ENCODE measurements at places on chromosomes 16 and 17.

GRCh38 chr17:1912146-1912545, 82.3 kb downstream of the RPA1 start:
- DNase-seq = no peak

- DNase-seq = no peak
Observed at GRCh38 chr17:6460531-6461161, 16.4 kb downstream of the PIMREG start.

DNA sequence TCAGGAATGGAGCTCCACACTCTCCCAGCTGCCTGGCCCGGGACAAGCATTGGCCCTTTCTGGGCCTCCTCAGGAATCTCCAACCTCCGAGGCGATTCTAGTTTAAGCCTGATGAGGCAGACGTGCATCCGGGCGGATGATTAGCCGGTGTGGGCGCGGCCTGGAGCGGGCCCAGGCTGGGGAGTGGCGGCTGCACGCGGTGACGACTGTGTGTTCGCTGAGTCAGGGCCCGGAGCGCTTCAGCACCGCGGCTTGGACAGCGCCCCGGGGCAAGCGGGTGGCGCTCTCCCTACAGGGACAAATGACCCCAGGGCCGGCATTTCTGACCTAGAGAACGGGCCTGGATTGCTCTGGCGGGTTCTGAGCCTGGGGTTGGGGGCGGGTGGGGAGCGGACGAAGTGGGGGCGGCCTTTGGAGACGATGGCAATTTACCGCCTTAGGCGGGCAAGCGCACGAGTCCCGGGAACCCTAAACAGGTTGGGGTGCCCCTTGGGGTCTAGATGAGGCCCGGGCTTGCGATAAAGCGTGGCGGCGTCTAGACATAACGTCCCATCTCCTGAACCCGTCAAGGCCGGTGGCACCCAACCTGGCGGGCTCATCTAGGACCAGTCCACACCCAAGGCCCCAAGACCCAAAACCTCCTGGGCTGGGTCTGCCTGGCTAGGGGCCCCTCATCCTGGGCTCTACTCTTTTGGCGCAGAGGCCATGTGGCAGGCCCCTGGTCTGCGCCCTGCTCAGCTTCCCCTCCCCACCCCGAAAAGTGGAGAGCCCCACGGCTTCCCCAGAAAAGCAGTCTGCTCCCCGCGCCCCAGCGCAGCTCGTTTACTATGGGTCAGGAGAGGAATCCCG, 22.3 kb upstream of the ZNHIT3 start:
- peak; percentile 76 for DNase-seq

- DNase-seq = no peak
Observed at GRCh38 chr17:42522263-42522790, 13.7 kb upstream of the NAGLU start.

DNA sequence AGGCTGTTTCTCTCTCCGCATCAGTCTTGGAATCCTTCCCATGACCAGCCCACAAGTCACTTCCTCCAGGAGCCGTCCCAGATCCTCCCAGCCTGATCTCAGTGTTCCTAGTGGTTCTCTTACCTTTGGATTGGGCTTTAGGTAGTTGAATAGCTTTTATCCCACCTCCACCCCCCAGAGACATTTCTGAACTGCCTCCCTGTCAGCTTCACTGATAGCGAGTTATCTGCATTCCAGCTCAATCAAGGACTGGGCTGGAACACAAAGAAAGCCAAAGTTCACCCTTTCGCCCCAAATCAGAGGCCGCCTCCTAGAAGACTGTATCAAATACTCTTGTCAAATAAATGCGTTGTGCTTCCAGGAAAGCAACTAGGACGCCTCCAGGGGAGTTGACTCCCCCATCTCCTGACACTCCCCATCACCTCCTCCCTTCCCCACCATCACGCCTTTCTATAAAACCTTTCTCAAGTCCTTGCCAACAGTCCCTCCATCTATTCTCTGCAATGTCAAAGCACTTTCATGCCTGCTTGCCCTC, 72.7 kb downstream of the TMEM132E start:
- DNase-seq = no peak

DNA sequence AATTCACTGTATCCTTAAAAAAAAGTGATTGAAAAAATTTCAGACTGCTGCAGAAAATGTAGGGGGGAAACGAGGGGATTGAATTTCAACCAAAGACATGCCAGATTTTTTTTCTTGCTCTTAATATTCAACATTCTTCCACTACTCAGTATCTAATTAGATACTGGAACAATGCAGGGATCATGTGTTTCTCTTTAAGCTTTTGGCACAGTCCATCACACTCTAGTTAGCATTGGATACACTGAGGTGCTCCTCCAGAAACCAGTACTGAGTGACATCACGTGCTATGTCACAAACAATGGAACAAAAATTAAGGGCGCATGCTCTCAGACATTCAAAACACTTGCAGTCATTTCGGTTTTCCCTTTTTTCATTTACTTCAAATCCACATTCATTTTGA, 298.6 kb upstream of the PSMD7 start:
- no peak for DNase-seq

GRCh38 chr17:73137376-73137775, 27.4 kb upstream of the SSTR2 start:
- DNase-seq = no peak

- DNase-seq = no peak
Observed at GRCh38 chr16:69363281-69363717, 11.7 kb upstream of the TMED6 start.

DNA sequence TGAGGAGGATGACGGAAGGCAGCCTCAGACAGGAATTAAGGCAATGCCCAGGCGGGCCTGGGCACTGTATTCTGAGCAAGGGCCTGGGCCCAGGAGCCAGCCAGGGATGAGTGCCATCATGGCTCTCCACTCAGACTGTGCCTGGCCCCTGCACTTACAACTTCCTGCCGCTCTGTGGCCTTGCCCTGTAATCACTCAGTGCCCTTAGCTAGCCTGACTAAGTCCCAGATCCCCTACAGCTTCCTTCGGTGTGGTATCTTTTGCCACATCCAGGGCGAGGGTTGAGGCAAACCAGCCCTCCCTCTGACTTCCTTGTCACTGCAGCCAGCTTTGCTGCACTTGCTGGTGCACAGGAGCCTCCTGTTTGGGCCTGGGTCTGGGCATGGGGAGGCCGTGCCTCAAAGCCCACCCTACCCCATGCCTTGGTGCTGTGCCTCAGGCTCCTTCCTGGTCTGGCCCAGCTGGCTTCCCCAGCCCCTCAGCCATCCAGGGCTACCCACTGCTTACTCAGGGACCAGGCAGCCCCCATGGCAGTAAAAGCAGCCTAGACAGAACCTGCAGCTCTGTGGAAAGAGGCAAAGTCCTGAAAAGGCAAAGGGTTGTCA, 9.3 kb downstream of the SLC46A1 start:
- DNase-seq = peak; percentile 49

GRCh38 chr17:19533036-19533717, 477 bp upstream of the SLC47A1 start:
- DNase-seq = no peak

DNA sequence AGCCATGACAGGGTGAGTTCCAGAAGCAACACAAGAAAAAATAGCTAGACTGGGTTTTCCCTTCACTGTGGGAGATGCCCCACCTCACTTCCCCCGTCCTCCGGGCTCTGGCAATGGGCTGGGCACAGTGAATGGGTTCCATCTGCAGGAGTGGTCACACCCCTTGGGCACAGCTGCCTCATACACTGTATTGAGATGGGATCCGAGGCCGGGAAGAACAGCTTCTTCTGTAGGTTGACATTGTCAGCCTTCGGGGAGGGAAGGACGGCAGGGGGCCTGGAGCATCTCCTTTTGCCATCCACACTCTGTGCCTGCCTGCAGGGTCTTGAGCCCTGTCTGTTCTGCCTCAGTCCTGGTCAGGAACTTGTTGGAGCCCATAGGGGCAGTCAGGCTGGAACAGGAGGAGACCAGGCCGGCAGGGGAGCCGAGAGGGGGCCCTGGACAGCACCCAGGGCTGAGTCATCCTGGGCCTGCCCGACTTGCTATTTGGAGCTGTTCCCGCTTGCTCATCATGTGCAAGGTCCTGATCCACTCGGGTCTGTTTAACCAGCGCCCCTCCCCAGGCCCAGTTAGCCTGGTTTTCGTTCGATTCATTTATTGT, 286.7 kb downstream of the SEC14L1 start:
- no peak for DNase-seq

GRCh38 chr17:44920565-44920940, 5.3 kb upstream of the GFAP start:
- DNase-seq = no peak

DNA sequence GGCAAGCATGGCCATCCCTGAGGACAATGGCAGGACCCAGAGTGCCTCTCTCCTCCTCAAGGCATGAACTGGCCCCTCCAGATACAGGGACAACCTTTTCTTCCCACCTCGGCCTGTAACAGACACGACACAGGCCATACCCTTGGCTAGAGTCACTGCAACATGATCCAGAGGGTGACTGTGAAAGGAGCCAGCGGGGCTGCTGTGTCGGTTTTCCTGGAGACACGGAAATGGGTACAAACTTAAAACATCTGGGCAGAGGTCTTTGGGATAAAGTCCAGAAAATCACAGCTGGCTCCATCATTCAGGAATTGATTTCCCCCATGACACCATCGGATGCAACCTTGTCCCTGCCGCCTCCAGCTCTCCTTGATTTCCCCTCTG, 5.3 kb downstream of the CEP295NL start:
- DNase-seq = no peak

DNA sequence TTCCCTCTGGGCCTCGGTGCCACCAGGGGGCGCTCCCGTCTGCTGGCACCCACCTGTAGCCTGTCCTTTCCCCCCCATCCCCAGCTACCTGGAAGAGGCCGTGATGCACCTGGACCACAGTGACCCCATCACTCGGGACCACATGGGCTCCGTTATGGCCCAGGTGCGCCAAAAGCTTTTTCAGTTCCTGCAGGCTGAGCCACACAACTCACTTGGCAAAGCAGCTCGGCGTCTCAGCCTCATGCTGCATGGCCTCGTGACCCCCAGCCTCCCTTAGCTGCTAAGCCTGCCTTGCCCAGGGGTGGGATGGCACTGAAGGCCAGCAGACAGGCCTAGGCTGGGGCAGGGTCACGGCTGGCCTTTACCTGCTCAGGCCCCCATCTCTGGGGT, 818 bp upstream of the NRN1L start:
- peak; percentile 73 for DNase-seq

- DNase-seq = peak; percentile 86
Observed at GRCh38 chr17:83199500-83200201, 120.2 kb downstream of the METRNL start.

- DNase-seq = no peak
Observed at GRCh38 chr17:77083531-77083930, 57.2 kb upstream of the SEC14L1 start.

GRCh38 chr16:10972819-10973464, 28.6 kb downstream of the CLEC16A start:
- DNase-seq = no peak

DNA sequence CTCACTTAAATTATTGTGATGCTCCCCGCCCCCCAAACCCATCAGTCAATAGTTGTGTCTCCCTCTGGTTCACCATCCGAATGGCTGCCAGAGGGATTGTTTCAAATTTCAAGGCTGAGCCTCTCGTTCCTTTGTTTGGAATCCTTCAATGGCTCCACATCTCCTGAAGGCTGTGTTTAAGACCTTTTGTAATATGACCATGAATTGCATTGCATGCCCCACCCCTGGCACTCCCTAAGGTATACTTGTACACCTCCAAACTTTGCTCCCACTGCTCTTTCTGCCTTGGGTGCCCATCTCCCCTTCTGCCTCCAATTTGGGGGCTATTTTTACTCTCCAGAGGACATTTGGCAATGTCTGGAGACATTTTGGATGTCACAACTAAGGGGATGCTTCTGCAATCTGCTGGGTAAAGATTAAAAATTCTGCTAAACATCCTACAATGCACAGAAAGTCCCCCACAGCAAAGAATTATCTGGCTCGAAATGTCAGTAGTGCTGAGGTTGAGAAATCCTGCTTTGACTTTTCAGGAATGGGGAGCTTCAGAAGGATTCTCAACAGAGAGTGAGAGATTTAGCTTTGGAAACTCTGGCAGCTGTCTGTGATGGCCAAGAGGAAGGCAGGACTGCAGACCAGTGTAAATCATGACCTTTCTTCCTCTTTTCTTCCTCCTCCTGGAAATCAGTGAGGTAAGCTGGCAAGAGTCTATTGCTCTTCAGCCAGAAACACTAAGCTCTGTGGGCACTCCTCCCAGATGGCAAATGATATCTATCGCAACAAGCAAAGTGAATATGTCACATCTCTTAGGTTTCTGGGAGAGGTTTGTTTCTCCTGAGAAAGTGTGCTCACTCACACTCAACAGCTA, 8.7 kb upstream of the IL4R start:
- DNase-seq = no peak

- peak; percentile 65 for DNase-seq
Observed at GRCh38 chr16:57600048-57600835, 28.2 kb upstream of the ADGRG1 start.

DNA sequence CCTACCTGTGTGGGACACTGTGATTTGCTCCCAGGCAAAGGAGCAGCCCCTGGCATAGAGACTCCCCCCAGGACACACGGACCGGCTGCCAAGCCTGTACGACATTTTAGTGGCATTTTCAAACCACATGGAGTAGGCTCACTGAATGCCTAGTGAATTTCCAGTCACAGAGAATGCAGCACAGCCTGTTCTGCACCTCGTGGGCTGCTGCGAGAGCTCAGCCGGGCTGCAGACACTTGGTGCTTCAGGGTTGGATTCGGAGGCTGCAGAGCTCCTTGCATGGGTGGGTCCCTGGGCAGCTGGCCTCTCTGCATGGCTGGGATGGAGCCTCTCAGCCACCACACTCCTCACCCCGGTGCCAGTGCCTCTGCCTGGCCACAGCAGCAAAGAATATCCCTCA, 51.2 kb upstream of the HNF1B start:
- DNase-seq = no peak

- no peak for DNase-seq
Observed at GRCh38 chr16:71201054-71201453, 29.5 kb downstream of the HYDIN start.

- no peak for DNase-seq
Observed at GRCh38 chr17:42975265-42975664, 4.6 kb downstream of the PTGES3L start.

DNA sequence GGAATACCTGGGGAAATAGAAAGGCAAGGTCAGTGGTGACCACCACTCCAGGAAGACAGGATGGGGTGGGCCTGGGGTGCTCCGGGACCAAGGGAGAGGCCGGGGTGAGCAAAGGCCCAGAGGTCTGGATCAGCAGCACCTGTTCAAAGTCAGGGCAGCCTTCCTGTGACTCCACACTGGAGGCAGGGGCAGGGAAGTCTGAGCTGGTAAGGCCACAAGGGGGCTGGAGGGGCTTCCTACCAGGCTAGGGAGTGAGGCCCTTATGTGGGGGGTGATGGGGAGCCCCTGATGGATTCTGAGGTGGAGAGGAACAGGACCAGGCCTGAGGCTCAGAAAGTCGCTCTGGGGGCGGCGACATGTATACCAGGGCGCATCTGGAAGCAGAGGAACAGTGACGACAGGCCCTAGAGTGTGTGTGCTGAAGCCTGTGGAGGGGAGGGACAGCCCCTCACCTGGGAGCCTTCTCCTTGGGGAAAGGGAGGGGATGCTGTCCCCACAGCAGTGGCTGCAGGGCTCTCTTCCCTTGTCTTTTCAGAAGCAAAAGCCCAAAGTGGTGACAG, 3.7 kb downstream of the C16orf78 start:
- no peak for DNase-seq

- no peak for DNase-seq
Observed at GRCh38 chr17:17847118-17847689, 10.4 kb upstream of the SREBF1 start.

GRCh38 chr17:34899643-34900291, 61.5 kb downstream of the CCT6B start:
- DNase-seq = no peak
